Esophagus squamous epithelium (tissue), 5 donors: ENCODE measurements at places on chromosomes 7 and 10. TPM values are rescaled to one million over a fixed set of nuclear protein-coding genes. Genes with fewer than 3 reads are reported as not detected.

GRCh38 chr7:157306846-157307838, 29.7 kb upstream of the DNAJB6 start:
- no peak for DNase-seq

Gene OR2A12
- total RNA-seq = not detected

GRCh38 chr10:108586424-108586823, 1336.9 kb downstream of the XPNPEP1 start:
- DNase-seq = no peak

DNA sequence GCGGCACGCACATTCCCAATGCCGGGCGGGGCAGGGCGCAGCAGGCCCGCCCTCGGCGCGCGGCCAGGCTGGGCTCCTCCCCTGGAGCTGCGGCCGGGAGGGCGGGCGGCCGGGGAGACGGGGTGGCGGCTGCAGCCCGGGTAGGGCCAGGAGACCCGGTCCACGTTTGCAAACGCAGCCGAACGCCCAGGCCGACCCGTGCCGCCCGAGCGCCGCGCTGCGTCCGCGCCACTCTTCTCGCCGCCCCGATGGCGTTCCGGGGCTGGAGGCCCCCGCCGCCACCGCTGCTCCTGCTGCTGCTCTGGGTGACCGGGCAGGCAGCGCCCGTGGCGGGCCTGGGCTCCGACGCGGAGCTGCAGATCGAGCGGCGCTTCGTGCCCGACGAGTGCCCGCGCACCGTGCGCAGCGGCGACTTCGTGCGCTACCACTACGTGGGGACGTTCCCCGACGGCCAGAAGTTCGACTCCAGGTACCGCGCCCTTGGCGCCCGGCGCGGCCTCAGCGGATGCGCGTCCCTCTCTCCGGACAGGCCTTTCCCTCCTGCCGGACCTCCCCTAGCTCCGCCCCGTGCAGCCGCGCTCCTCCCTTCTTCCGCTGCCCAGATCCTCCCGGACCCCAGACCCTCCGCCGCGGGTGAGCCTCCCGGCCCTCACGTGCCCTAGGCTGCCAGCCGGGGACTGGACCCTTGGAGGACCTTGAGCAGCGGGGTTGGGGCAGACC, at the start of gene FKBP9:
Gene FKBP9 (plus strand): TSS at position 115 of the 720 bp plus-strand sequence. CDS start 134 bp downstream, at position 249.
- DNase-seq = no peak

Gene PIK3CG
- 6.1 TPM for total RNA-seq

GRCh38 chr7:7439564-7439963, 96.1 kb downstream of the COL28A1 start:
- no peak for DNase-seq

DNA sequence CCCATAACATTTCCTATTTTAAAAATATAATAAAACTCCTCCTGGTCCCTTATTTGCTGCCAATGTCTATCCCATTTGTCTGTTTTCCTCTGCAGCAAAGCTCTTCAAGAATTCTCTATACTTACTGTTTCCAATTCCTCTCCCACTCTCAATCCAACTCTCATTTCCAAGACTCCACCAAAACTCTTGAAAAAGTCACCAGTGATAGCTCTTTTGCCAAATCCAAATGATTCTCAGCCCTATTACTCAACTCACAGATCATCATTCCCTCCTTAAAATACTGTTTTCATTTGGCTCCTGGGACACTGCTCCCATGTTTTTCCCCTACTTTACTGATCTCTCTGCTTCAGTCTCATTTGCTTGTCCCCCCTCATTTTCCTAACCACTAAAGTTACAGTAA, 139.4 kb downstream of the HIBADH start:
- DNase-seq = no peak

- DNase-seq = no peak
Measured at GRCh38 chr7:21983056-21983455, 37.4 kb upstream of the CDCA7L start.

Gene PON1
- total RNA-seq = not detected

DNA sequence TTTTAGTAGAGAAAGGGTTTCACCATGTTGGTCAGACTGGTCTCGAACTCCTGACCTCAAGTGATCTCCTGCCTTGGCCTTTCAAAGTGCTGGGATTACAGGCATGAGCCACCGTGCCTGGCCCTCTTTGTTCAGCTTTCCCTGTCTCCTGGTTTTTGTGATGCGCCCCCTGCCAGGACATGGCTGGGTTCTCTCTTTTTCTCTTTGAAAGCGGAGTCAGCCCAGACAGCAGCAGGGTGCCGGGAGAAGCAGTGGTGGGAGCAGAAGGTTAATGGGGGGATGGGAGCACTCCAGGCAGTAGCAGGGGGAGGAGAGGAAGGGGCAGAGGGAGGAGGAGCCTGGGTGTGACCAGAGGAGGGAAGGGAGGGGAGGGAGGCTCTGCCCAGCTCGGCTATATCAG, 1.8 kb downstream of the MUC3A start:
- DNase-seq = no peak

Gene STK31
- 0.49 TPM for total RNA-seq

Gene EN2
- total RNA-seq = not detected

DNA sequence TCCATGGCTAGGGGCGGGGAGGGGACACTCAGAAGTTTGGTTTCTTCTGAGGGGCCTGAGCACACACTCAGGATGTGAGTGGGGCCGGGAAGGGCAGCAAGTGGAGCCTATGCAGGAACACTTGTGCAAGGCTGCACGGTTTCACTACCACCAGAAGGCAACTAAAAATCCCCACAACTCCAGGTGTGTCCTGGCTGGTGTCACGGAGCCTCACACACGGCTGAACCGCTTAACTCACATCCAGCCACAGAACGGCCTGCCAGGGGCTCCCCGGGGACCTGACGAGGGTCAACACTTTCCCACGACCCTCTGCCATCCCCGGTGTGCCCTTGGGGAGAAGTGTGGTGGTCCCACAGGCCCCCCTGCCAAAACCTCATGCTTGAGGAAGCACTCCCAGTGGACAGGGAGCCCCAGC, 173.9 kb downstream of the ELFN1 start:
- DNase-seq = no peak

Gene PDLIM1
- 69.4 TPM for total RNA-seq

Gene SLC18A3
- total RNA-seq = not detected

GRCh38 chr10:6044060-6044459, 18.1 kb downstream of the IL2RA start:
- DNase-seq = no peak

DNA sequence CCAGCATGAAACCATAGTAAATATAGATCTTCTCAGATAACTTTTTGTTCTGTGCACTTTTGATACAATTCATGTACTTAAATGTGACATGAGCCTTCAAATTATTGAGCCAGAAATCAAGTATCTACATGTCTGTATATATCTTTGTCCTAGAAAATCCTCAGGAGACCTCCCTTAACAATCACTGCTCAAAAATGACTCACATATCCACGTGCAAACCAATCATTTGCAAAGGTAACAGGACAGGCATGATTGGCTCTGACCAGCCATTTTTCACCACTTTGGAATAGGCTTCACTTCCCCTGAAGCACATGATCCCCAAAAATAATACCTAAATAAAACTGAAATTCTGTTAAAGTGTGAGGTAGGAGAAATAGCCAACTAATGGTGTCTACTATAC, 902.5 kb downstream of the PCDH15 start:
- no peak for DNase-seq

Gene NODAL
- total RNA-seq = not detected

GRCh38 chr7:134892963-134893362, 93.3 kb upstream of the AGBL3 start:
- no peak for DNase-seq

Gene BHLHA15
- 3.5 TPM for total RNA-seq

GRCh38 chr7:149454006-149454405, 6.9 kb downstream of the ZNF777 start:
- no peak for DNase-seq

Gene CDK14
- total RNA-seq = 0.38 TPM

Gene FAM221A
- total RNA-seq = 17.7 TPM
